Ecto neural progenitor cell (in vitro differentiated cells): ENCODE measurements at places on chromosomes 7 and 10.
A peak's percentile ranks its signal among the peaks of the same experiment; 100 is the strongest.

- no peak for DNase-seq
Observed at GRCh38 chr10:24695452-24695851, 28.2 kb downstream of the ARHGAP21 start.

DNA sequence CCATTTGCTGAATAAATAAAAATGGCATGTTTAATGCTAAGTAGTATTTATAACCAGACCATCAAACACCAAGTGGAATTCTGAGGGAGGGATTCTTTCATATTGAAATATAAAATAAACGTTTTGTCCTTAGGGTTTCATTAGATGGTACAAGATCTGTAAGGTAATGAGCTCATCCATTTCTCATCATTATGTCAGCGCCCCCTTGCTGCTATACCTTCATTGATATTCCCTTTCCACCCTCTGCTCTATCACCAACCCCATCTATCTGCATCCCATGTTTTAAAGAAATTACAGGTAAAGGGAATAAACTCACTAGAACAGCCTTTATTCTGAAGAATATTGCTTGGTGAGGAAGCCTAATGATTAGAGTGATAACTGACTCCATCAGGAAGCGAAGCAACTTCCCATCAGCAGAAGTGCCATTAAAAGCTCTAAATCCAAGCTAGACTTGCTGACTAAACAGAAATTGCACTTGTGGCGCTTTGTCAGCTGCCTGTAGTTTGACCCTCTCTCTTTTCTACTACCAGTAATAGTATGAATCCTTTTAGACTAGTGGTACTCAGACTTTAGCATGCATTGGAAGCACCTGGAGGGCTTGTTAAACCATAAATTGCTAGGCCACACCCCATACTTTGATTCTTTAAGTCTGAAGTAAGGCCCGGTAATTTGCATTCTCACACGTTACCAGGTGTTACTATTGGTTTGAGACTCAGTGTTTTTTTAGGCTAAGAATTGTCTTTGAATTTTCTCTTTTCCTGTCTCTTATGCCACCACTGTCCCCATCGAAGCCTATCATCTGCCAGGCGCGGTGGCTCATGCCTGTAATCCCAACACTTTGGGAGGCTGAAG, 27.5 kb downstream of the ADD3 start:
- DNase-seq, result no peak

DNA sequence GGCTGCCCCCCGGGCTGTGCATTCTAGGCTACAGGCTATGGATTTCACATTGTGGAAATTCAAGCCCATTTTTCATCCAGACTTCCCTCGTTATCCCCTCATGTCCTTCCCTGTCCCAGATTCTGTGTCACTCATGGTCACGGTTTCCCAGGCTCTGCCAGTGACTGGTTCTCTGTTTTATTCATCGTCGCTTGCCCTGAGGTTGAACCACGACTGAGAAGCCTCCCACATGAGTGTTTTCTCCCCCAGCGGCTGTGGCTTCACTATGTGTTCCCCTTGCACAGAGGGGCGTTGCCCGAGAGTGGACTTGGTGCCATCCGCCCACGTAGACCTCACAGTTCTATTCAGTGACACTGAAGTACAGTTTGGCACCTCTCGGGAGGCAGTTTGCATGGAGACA, 14.0 kb downstream of the NOM1 start:
- DNase-seq, result no peak

- DNase-seq, result no peak
Observed at GRCh38 chr10:93722550-93722949, 20.2 kb upstream of the FRA10AC1 start.

DNA sequence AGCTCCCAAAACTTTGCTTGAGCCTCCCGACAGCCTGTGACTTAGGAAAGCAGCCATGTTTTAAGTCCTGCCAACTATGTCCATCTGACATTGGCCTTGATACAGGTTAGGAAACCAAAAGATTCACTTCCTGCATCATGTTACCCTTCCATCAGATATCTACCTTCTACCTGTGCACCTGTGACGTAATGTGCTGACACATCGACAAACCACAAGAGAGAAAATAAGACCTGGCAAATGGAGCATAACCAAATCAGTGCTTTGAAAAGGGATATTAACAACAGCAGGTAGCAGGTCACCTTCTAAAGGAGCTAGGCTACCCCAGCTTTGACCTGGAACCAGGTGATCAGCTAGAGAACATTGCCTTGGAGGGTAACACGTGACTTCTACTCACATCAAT, 14.8 kb upstream of the PRR15 start:
- DNase-seq, result no peak

DNA sequence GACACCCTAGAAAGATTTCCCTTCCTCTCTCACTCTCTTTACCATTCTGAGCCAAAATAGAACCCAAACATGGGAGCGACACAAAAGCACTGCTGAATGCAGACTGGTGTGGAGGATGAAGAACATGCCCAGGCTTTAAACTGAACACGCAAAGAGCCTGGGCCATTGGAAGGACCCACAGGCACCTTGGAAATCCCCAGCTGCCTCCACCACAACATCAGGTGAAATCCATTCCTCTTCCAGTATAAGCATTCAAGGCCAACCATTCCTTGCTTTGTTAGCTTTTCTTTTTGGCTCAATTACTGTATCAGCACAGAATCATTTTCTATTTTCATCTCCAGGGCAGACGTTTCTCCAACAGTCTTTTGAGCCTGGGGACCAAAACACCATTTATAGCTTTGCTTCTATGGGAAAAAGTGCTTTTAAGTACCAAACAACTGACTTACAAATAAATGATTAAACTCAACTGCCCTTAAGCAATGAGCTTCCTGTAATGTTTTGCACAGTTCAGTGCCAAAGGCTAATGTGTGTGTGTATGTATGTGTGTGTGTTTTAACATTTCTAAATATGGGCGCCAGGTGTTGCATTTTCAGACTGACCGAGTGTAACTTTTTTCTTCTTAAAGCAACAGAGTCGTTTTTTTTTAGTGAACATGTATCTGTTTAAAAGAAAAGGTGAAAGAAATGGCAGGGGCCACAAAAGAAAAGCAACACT, 16.2 kb upstream of the BLNK start:
- DNase-seq, result no peak

DNA sequence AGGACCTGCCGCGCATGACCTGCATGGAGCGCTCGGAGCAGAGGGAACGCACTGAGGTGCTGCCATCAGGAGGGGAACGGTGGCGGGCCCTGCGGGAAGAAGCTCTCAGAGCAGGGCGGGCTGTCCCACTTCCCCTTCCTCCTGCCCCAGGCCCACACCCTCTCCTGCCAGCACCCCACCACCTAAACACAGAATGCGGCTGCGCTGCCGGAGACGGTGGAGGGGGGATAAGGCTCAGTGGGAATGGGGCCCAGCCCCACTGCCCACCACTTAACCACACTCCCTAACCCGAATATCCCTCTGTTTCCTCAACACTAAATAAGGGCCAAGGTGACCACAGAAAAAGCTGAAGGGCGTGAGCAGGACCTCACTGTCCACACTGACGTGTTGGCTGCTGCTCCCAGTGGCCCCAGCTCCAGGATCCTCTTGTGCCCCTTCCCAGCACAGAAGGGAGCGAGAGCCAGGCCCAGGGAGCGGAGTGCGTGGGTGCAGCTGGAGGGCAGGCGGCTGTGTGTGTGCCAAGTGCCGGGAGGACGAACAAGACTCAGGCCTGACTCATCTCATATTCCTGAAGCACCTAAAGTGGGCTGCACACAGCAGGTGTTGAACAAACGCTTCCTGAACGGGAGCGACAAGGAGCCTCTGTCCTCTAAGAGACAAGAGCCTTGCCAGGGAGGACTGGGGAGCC, 116.8 kb downstream of the MAD1L1 start:
- no peak for DNase-seq

- DNase-seq, result no peak
Observed at GRCh38 chr7:36040679-36041078, 112.4 kb upstream of the EEPD1 start.

GRCh38 chr10:10959666-10960065, 58.0 kb upstream of the CELF2 start:
- no peak for DNase-seq

GRCh38 chr7:29921404-29922010, 68.1 kb downstream of the SCRN1 start:
- peak; percentile 69 for DNase-seq

- no peak for DNase-seq
Observed at GRCh38 chr7:93920496-93921182, 896 bp upstream of the GNG11 start.

DNA sequence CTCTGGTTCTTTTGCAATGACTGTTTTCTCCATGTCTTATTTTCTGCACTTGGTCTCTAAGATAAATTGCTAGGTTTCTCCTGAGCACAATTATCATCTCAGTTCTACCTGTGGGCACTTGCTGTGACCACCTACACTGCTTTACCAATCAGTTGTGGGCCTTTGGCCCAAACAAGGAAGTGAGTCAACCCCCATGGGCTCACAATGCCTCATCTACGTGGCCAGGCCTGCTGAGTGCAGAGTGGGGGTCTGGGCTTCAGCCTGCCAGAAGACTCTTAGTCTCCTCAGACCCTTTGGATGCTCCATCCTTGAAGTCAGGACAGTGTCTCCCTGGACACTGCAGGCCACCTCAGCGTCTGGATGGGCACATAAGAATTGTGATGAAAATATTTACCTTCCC, 20.3 kb downstream of the SCART1 start:
- no peak for DNase-seq

DNA sequence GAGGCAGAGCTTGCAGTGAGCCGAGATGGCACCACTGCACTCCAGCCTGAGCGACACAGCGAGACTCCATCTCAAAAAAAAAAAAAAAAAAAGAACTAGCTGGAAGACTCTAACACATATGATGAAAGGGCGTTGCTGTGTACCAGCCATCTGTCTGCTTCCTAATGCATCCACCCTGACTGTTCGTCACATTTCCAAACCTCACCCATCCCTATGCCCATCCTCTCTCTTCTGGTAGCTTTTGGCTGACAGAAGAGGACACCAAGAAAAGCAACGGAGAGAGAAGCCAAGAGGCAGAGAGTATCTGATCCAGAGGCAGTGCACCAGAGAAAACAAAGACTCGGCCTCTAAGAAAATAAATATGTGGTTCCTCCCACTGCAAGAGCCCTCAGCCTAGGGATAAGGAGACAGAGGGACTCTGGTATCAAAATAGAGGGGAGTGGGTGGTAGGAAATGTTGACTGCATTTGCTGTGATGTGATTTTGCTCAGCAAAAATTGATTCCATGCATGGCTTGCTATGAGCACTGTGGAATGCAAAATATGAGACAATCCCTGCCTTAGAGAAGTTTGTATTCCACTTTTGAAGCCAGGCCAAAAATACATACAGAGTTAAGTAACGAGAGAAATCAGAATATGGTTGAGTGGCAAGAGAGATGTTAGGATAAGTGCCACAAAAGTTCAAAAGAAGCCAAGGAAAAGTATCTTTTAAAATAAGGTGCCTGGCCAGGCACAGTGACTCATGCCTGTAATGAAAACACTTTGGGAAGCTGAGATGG, 100.8 kb upstream of the STK17A start:
- DNase-seq, result no peak

GRCh38 chr10:110307805-110308204, 3.1 kb upstream of the SMNDC1 start:
- no peak for DNase-seq

DNA sequence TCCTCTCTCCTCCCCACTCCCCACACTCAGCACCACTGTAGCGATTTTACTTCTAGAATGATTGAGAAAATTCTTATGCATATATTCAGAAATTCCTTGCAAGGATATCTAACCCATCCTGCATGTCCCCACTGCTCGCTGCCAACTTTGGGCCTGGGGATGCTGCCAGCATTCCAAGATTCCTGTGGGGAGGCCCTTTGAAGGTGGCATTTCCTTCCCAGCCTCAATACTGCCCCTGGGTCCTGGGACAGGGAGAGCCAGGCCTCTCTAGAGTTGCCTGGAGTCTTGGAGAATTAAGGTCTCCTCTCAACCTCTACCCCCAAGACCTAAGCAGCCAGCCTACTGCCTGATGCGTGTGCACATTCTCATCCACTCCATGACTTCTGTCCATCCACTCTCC, 303.5 kb downstream of the NEBL start:
- DNase-seq, result no peak

DNA sequence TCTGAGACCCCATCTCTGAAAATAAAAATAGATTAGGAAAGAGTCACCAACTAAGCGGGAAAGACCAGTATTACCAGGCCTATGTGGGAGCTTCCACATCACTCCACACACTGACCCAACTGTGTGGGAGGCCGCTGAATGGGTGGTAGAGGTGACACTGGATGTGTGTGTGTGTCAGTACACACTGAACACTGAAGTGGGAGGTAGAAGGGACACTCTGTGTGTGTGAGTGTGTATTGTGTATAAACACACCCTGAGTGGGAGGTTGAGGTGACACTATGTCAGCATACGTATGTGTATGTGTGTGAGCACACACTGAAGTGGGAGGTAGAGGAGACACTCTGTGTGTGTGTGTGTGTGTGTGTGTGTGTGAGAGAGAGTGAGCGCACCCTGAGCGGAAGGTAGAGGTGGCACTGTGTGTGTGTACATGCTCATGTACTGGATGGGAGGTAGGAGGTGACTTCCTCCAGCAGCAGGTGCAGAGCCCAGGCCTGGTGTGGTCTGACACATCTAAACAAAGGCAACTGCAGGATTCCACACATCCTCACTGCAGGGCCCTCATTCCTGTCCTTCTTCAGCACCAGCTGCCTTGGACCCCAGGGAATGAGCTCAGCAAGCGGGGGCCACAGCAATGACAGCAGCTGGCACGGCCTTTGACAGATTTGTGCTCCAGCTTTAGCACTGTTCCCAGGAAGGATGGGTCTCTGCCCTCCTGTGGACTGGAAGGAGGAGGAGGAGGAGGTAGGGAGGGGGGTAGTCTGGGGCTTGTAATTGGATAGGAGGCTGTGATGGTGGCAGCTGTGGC, 26.5 kb upstream of the RBM20 start:
- DNase-seq, result no peak

GRCh38 chr7:16918288-16918895, 36.6 kb upstream of the AGR3 start:
- no peak for DNase-seq

GRCh38 chr10:127354992-127355391, 158.6 kb upstream of the INSYN2A start:
- no peak for DNase-seq

DNA sequence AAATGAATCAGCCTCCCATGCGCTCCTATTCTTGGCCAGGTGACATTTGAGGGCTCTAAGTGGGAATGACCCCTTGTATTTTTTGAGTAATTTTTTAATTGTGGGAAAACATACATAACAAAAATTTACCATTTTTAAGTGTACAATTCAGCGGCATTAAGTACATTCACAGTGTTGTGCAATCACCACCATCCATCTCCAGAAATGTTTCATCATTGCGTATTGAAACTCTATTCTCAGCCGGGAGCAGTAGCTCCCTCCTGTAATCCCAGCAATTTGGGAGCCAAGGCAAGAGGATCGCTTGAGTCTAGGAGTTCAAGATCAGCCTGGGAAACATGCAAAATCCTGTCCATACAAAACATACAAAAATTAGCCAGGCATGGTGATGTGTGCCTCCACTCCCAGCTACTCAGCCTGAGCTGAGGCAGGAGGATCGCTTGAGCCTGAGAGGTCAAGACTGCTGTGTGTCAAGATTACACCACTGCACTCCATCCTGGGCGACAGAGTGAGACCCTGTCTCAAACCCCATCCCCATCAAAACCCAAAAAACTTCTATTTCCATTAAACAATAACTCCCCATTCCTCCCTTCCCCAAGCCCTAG, 2.5 kb downstream of the ANTXRL start:
- DNase-seq, result no peak
